Ovary (tissue), 10 donors: ENCODE measurements at places on chromosomes 5 and 9. TPM values are rescaled to one million over a fixed set of nuclear protein-coding genes. Genes with fewer than 3 reads are reported as not detected.

Gene SH2D3C
- polyA plus RNA-seq = 9.2 TPM

Gene ITGA2
- polyA plus RNA-seq = 8.4 TPM

Gene ABLIM3
- polyA plus RNA-seq = 1.9 TPM

Gene ZNF474
- 0.13 TPM for polyA plus RNA-seq

Gene RNF183
- polyA plus RNA-seq = 0.06 TPM

Gene FOXD1
- 0.18 TPM for polyA plus RNA-seq

Gene PCDHGC5
- polyA plus RNA-seq = 0.48 TPM

Gene TOR1A
- 45.6 TPM for polyA plus RNA-seq

Gene CMBL
- 69.0 TPM for polyA plus RNA-seq

Gene RNF180
- 7.5 TPM for polyA plus RNA-seq
